ENCODE measurements at places on chromosomes 3 and 15.

DNA sequence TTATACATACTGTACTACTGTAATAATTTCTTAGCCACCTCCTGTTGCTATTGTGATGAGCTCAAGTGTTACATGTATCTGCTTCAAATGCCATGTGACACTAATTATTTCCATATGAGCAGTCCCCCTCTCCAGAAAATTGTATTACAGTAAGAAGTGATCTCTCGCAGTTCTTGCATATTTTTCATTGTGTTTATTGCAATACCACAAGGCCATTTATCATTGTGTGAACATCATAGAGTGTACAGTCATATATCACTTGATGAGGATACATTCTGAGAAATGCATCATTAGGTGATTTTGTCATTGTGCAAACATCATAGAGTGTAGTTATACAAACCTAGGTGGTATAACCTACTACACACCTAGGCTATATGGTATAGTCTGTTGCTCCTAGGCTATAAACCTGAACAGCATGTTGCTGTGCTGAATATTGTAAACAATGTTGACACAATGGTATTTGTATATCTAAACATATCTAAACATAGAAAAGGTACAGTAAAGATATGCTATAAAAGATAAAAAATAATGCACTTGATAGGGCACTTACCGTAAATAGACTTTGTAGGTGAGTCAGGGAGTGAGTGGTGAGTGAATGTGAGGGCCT is 189.6 kb upstream of the MLF1 start:
- peak; percentile 69 for DNase-seq

DNA sequence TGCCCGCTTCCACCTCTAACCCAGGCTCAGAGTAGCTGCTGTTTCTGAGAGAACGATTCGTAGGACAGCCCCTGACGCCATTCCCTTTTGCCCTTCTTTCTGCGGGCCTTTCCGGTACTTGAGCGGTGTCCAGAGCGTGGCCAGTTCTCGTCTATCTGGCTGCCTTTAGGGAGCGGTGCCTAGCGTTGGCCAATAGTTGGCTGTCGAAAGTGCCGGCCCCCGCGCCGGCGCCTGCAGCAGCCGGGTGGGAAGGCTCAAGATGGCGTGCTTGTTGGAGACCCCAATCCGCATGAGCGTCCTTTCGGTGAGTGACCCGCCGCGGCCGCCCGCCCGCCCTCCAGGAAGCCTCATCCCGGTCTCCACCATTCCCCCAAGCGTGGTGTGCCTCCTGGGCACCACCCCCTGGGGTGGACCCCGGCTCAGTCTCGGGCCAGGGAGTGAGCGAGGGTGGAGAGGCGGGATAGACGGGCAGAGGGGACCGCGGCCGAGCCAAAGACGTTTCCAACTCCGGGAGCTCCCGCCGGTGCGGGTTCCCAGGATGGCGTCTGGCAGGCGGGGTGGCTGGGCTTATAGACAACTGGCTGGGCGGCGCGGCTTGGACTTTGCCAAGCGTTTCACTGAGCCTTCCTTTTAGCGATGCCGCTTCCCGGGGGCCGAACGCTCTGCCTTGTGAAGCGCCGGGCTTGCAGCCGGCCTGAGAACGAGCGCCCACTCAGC is at the start of gene ARMC8:
Gene ARMC8 (plus strand): TSS at position 6 of the 717 bp plus-strand sequence. CDS start 254 bp downstream, at position 260.
- DNase-seq = peak; percentile 41

- DNase-seq = no peak
Measured at GRCh38 chr15:58401276-58401675, 30.5 kb upstream of the LIPC start.

DNA sequence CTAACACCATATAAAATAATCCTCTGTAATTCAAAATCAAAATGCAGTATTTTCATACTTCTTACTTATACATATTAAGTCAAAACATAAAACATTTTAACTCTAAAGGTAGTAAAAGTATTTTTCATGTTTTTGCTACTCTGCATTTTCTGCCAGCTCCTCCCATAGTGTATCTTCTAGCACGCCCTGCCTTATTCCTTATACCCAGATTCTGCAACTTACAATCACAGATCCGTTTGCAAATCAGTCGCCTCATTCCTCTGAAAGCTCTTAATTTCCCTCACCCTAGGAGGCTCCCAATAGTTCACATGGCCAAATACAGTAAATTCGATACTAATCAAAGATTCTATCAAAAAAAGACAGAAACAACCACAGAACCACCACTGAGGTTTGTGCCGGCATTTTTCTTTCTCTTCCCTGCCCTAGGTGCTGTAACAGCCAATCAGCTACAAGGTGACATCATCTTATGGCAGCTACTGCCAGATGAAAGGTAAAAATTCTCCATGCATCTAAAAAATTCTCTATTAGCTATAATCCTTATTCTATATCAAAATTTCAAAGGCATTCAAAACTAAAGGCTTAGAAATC is 72.9 kb downstream of the CLASP2 start:
- DNase-seq = no peak

DNA sequence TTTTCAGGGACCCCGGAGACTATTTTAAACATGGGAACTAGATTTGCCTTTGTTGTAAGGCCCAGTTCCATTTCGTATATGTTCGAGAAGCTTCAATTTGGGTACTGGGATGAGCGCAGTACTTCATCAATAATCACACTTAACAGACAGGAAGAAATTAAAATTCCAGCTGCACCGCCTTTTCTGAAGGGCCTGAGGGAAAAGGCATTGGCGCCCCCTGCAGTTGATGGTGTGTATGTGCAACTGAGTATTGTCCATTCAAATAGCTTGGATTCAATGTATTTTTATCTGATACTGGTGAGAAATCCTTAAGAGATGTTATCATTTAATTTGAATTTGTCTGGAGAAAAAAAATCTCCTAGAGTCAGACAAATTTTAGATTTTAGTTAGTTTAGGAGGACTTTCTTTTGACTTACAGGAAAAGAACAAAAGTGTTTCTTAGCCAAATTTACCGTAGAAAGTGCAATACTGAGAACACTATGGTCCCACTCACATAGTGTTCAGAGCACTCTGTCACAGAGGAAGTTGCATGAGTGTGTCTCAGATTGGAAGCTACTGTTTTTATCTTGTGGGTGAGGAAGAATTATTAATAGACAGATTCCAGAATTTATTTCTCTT is 5.4 kb upstream of the ALDH1A2 start:
- peak; percentile 39 for DNase-seq

- no peak for DNase-seq
Measured at GRCh38 chr3:111051354-111051753, 20.3 kb upstream of the NECTIN3 start.

DNA sequence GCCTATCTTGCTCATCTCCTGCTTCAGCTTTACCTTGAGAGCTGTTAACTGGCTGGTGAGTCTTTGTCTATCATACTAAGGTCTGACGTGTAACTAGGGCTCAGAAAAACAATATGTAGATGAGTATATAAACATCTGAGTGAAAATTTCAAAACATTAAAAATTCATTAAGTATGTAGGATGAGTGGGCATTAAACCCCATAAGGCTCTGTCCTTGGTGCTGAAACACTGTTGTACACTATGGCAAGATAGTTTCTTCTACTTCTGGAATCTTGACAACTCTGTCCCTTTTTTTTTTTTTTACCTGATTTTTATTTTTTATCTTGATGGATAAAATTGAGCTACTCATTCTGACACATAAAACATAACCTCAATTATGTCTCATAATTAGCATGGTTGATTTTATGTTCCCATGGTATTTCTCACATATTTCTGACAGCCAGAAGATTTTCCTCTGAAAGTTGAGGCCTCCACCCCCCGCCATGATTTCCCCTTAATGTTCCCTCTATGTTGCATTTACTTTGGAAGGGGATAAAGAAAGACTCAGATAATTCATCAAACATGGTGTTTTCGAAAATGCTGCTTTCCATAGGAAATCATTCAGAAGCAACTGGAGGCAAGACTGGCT is 54.3 kb downstream of the DGKG start:
- peak; percentile 23 for DNase-seq

GRCh38 chr3:187833799-187834578 is 88.7 kb upstream of the BCL6 start:
- no peak for DNase-seq

GRCh38 chr15:66620341-66620740 is 54.5 kb upstream of the LCTL start:
- DNase-seq = no peak

- DNase-seq = no peak
Measured at GRCh38 chr15:89806210-89806558, 8.5 kb downstream of the ANPEP start.

GRCh38 chr3:44989636-44990373 is 13.8 kb downstream of the EXOSC7 start:
- DNase-seq = no peak

Data from fibroblast of gingiva (primary cell).